Right cardiac atrium (tissue), 5 donors: ENCODE measurements at places on chromosomes 12 and 14. TPM values are rescaled to one million over a fixed set of nuclear protein-coding genes. Genes with fewer than 3 reads are reported as not detected.

DNA sequence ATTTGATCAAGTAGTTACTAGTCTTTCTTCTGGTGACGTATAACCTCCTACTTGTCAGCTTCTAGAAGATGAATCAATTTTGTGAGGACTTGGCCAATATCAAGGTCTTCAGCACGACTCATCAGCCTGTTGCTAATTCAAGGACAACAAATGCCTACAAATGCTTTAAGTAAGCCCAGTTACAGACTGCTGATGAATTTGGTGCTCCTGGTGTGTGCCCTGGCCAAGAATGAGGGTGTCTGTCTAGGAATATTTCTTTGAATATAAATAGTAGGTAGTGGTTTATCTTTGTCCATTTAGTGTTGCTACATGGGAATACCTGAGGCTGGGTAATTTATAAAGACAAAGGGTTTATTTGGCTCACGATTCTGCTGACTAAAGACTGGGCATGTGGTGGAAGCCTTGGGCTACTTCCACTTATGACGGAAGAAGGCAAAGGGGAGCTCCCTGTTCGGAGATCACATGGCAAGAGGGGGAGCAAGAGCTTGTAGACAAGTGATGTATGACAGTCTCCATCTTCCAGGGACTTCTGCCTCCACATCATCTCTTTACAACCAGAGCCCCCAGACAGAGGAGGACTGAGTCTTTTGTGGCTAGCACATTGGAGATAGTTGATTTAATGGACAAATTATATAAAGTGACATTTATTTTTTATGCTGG is 180.2 kb downstream of the CRADD start:
- no peak for DNase-seq

- DNase-seq = peak; percentile 26
These were observed 375.3 kb downstream of the C12orf75 start for GRCh38 chr12:105705765-105706164.

Gene FGF23
- 0.24 TPM for total RNA-seq

GRCh38 chr12:50004696-50005095 is 20.6 kb downstream of the RACGAP1 start:
- no peak for DNase-seq

Gene MAP3K9
- total RNA-seq = 2.4 TPM

DNA sequence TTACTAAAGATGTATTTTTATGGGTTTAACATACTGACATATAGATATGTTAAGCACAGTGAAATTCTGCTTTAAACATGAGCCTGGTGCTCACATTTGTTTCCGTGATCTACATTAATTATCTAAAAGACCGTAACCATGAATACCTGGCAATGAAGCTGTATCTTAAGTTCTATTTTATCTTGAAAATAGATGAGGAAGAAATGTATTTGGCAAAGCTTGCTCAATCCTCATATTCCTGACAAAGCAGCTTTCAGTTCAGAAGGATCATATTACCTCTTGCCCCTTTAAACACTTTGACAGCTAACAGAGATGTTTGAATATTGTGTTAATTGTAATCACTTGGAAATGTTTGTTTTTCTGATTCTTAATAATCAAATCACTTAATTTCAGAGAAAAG is 9.8 kb downstream of the EPYC start:
- no peak for DNase-seq

DNA sequence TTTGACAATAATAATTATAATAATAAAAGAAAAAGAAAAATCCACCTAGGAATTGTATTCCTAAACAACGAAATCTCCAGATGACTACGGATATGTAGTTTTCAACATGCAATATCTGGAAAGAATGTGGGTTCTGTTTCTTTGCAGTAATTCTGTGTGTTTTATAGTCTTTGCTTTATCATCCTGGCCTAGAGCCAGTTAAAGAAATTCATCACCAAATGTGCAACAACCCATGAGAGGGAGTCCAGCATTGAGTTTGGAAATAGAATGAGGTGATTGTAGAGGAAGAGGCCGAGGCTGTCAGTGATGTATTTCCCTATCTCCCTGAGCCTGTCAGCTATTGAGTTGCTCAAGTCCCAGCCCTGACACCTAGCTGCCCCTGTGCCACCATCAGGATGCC is 200.5 kb upstream of the DCN start:
- DNase-seq = no peak

Gene VDR
- total RNA-seq = 0.93 TPM

- DNase-seq = no peak
These were observed 72.9 kb downstream of the DDX51 start for GRCh38 chr12:132071040-132071810.
